Activated T-cell treated with anti-CD3 and anti-CD28 coated beads, Interleukin-2, amount 50 U/mL, for 24 hours (primary cell): ENCODE measurements at places on chromosomes 13 and 19.

DNA sequence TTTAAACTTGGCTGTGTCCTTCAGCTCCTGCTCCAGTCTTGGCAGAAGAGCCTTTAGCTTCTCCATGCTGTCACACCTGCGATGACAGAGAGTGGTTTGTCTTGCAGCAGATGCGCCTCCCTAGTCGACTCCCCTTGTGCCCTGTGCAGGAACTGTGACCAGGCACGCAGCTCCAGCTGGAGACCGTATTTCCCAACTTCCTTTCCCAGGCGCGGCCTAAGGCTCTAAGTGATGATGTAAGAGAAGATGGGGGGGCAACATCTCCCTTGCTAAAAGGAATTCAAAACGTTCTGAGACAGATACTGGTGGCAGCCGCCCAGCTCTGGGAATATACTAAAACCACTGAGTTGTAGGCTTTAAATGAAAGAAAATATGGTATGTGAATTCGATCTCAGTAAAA is 16.3 kb downstream of the DCUN1D2 start:
- no peak for DNase-seq

DNA sequence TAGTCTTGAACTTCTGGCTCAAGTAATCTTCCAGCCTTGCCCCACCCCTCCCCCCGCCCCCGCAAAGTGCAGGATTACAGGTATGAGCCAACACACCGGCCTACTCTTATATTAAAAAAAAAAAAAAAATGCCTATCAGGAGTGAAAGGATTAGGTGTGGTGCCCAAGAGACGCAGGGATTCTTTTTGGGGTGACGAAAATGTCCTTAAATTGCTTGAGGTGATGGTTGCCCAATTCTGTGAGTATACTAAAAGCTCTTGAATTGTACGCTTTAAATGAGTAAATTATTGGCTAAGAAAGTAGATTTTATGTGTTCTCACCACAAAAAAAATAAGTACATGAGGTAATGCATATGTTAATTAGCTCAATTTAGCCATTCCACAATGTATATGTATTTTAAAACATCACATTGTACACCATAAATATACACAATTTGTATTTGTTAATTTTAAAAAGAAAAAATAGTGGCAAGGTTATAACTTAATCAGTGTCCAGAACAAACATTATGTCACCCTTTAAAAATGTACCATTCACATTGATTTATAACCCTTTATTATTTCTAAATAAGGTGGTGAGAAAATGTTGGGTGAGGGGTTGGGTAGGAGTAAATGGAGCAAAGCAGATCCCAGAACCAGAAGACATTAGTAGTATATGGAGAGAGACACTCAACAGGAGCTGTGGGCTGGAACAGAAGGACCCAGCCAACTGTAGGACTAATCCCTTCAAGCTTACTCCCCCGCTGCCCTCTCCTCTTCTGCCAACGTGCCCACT is 3.9 kb downstream of the IGSF23 start:
- DNase-seq, result no peak

- DNase-seq, result no peak
These were observed 520.4 kb downstream of the SLITRK6 start for GRCh38 chr13:85278851-85279250.

DNA sequence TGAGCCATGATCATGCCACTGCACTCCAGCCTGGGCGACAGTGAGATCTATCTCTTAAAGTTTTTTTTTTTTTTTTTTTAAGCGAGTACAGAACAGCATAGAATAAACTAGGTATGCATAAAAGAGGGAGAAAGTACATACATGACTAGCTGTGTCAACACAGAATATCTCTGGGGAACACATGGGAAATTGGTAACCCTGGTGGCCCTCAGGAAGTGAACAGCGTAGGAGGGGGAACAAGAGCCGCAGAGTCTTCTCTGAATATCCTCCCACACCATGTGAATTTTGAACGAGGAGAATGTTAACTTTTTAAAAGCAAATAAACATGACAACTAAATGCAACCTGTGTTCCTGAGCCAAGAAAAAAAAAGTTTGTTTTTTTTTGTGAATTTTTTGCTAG is 15.2 kb downstream of the PHLDB3 start:
- no peak for DNase-seq

- DNase-seq, result no peak
These were observed 243.4 kb downstream of the NHLRC3 start for GRCh38 chr13:39281539-39282150.

- DNase-seq, result no peak
These were observed 415.9 kb downstream of the IRS2 start for GRCh38 chr13:109370496-109370895.
